Natural killer cell treated with Interleukin-12 subunit alpha and Interleukin-12 subunit beta and Interleukin-15 and Interleukin-18, amount 100 ng/mL, for 72 hours (primary cell): ENCODE measurements at places on chromosomes 4 and X.

DNA sequence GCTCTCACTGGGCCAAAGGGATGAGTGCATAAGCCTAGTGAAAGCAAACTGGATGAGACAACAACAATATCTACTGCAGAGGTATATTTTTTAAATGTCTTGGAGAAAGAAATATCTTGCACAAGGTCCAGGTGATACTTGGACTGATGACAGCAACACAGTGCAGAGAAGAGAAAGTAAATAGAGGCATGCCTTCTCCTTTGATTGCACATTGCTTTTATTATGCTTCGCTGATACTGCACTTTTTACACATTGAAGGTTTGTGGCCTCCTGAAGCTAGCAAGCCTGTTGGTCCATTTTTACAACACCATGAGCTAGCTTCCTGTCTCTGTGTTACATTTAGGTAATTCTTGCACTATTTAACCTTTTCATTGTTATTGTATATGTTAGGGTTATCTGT lies 189.0 kb upstream of the NDST3 start:
- DNase-seq: no peak

DNA sequence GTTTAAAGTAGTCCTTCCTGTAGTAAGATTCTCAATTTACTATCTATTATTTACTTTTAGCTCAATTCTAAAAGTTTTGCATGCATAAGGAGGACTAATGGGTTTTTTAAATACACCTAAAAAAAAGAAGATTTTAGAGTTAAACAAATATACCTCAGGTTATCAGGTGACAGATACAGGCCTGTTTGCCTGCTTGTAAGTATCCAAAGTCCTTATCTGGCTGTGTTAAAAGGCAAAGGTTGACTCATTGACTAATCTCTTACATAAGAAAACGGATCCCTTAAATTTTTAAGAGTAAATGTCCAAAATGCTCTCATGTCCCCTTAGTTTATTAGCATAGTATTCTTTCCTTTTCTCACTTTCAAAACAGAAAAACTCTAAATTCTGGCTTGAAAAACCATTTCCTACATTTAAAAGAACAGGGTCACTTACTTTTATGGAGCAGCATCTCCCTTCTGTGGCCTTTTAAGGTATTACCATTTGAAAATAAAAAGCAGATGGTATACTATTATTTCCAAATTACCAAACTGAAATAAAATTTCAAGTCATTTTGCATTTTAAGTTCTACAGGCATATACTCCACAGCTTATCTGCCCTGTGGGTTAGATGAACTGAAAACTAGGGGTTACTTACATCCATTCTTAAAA lies 4.5 kb downstream of the CBR4 start:
- DNase-seq: no peak

DNA sequence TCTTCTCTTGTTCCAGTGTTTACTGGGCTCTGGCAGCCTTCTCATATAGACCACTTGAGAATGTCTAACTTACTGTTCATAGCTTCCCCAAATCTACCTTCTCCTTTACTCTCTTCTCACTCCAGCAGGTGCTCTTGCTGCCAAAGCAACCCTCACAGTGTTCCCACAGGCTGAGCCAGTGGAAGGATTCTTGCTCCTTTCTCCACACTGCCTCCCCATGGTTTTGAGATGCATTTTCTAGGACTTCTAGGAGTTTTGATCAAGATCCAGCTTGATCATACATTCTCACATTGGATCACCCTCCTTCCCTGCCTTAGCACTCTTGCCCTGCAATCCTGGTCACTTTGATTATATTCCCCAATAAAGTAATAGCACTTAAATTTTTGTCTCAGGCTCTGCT lies 230.8 kb downstream of the TMEM47 start:
- no peak for DNase-seq

DNA sequence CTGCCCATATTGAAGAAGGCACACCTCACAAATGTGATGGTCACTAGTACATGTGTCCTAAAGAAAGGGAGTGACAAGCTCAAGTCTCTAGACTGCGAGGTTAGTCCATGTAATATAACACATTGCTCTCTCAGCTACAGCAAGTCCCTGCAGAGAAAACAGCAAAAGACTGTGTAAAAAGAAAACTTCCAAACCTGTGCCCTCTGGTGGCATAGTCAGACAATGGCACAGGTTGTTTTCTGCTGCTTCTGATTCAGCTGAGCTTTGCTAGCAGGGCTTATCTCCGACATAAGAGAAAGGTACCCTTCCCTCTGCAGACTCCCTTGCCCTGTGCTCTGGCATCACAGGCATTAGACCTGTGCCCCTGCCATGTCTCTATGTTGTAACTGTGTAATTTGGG lies 1.4 kb upstream of the SERPINA7 start:
- no peak for DNase-seq

GRCh38 chr4:89914609-89915550 lies 20.2 kb downstream of the MMRN1 start:
- DNase-seq: no peak

- no peak for DNase-seq
Measured at GRCh38 chr4:31351695-31352094, 631.5 kb downstream of the PCDH7 start.
